Activated CD8-positive, alpha-beta memory T cell treated with anti-CD3 and anti-CD28 coated beads, Interleukin-2, amount 50 U/mL, for 48 hours (primary cell): ENCODE measurements at places on chromosomes 16 and 17.

GRCh38 chr16:64013856-64014255, 1108.0 kb downstream of the CDH11 start:
- no peak for DNase-seq

GRCh38 chr17:38428643-38429371, 543 bp downstream of the ARHGAP23 start:
- DNase-seq = no peak

DNA sequence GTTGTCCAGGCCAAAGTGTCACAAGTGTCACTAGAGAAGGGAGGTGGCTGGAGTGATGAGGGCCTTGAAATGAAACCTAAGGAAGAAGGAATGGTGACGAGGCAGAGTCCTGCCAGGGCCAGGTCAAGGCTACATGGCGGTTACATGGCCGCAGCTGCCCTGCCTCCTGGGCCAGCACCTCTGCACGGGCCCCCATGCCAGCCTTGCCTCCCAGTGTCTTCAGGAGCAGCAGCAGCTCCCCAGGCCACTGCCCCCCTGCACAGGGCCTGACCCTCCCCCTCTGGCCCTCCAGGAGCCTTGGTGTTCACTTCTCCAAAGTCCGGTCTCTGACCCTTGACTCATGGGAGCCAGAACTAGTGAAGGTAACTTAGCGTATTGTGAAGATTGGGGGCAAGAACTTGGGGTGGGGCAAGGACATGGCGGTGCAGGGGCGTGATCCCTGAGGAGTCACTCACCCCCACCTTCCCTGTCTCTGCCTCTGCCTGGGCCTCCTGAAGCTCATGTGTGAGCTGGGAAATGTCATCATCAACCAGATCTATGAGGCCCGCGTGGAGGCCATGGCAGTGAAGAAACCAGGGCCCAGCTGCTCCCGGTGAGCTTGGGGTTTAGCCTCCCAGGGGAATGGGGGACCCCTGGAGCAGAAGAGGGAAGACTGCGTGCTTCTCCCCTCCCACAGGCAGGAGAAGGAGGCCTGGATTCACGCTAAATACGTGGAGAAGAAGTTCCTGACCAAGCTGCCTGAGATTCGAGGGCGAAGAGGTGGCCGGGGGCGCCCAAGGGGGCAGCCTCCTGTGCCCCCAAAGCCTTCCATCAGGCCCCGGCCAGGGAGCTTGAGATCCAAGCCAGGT, 4.1 kb upstream of the KCTD11 start:
- no peak for DNase-seq

DNA sequence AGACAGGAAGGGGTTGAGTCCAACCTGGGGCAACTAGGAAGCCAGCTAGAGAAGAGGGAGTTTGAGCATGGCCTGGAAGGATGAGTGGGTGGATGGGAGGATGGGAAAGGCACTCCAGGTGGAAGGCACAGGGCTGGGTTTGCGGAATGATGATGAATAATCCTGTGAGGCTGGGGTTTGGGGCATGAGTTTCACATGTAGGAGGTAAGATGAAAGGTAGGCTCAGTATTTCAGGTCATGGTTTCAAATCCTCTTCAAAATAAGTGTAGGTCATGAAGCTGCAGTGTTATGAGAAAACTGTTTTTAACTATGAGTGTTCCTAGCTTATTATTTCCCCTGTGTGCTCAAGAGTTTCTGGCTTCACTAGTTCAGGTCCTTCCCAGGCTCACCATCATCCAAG, 130.3 kb downstream of the SKAP1 start:
- no peak for DNase-seq

GRCh38 chr17:44398692-44399691, 9.5 kb upstream of the ITGA2B start:
- no peak for DNase-seq

DNA sequence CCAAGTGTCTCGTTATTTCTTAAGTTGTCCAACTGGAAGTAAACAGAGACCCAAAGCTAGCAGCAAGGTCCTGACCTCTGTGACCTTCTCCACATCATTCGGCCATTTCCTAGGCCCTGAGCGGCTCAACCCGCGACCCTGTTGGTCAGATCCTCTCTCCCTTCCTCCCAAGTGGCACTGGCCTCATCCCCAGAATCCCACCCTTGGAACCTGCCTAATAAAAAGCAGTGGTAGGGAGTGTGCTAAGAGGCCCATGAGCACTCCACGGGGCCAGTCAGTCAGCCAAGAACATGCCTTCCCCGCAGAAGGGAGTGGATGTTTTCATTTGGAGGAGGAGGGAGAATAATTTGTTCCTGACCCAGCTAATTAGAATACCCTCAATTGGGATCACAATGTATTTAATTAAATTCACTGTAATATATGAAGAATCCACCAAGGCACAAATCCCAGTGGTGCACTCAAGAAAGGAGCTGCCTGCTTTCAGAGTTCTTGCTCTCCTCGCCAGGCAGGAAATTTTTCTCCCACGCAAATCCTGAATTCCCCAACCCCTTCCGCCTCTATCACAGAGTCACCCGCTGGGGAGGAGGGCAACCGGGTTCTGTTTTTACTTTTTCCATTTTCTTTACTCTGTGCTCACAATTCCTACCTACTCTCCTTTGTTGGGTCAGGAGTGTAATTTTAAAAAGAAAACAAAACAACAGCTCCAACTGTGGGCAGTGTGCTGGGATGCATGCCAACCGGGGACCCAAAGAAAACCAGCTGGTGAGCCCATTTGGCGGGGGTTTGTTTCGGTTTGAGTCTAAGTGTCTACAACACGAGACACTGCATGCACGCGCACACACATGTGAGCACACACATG, 153.4 kb downstream of the ZFHX3 start:
- DNase-seq = no peak

- no peak for DNase-seq
Measured at GRCh38 chr16:70470141-70470926, 15.9 kb downstream of the FCSK start.

GRCh38 chr17:40354221-40355122, 10.1 kb downstream of the GJD3 start:
- no peak for DNase-seq

GRCh38 chr17:58303971-58304749, 23.4 kb upstream of the MPO start:
- peak; percentile 82 for DNase-seq

- no peak for DNase-seq
Measured at GRCh38 chr16:11201498-11202259, 54.3 kb downstream of the SOCS1 start.

DNA sequence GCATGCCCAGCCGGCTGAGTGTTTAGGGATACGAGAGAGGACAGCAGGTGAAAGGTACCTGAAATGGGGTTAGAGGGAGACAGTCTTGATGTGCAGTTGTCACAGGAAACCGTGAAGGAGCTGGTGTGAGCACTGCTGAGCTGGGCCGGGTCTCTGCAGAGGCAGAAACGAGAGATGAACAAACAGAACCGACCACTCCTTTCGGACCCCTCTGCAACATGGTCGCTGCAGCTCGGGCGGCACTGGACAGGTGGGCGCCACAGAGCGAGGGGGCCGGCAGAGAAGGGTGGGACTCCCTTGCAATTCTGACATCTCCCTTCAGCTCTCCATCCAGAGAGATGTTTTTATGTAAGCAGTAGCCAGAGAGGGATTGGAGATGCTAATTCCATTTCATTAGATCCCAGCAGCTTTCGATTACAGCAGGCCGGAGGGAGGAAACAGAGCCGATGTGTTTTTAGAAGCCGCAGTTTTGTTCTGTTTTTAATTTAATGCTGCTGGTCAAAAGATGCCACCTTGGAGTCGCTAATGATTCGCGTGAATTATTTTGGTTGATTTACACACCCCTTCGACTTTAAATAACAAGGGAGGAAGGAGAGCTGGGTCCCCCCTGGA, 86.3 kb upstream of the RPL38 start:
- DNase-seq = no peak

GRCh38 chr16:71845639-71846430, at the start of gene ATXN1L:
Gene ATXN1L (plus strand): TSS chr16:71845976. CDS start chr16:71849741, 3,765 bp downstream.
- DNase-seq = peak; percentile 99

DNA sequence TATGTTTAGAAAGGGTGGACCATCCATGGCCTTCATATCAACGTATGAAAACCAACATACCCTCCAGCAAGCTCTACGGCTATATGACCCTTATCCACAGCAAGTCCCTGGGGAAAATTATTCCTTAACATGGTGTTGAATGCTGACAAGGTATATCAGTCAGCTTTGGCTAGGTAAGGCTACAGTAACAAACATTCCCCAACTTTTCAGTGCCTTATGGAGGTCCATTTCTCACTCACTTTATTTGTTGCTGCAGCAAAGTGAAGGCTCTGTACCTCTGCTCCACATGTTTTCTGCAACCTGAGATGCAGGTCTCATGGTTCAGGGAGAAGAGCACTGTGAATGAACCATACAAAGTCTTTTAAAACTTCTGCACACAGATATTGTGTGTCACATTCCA, 83.8 kb upstream of the TOX3 start:
- no peak for DNase-seq

DNA sequence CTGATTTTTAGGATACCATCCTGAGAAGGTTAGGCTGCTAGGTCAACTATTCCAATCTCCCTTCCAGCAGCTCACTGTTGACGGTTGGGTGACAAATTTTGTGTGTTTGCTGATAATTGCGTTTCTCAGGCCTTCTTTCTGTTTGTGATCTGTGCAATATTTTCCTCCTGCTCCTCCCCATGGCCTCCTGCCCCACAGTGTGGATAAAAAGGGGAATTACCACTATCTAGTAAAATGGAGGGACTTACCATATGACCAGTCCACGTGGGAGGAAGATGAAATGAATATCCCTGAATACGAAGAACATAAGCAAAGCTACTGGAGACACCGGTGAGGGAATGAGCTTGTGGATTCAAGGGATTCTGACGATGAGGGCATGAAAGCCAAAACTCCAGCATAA, 9.2 kb downstream of the CHD3 start:
- peak; percentile 38 for DNase-seq

- DNase-seq = peak; percentile 90
Measured at GRCh38 chr17:7136266-7136877, 21.8 kb upstream of the ASGR2 start.

GRCh38 chr16:11163761-11164261, 92.2 kb downstream of the SOCS1 start:
- DNase-seq = no peak

DNA sequence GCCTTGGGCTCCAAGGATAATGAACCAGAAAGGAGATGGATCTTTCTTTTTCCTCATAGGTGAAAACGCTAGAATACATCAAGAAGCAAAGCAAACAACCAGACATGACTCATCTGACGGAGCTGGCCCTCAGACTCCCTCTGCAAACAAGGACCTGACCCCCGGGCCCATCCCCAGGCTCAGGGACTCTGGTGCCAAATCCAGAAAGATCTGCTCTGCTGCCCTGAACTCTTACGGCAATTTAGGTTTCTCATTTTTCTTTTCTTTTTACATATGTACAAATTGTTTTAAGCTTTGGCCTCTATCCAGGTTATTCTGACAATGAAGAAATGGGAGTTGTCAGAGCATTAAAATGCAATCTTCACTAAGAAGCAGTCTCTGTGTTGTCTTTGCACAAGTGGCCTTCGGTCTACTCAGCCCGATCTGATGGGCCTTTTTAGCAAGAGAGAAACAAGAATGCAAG, 17.7 kb downstream of the KNOP1 start:
- DNase-seq = no peak

DNA sequence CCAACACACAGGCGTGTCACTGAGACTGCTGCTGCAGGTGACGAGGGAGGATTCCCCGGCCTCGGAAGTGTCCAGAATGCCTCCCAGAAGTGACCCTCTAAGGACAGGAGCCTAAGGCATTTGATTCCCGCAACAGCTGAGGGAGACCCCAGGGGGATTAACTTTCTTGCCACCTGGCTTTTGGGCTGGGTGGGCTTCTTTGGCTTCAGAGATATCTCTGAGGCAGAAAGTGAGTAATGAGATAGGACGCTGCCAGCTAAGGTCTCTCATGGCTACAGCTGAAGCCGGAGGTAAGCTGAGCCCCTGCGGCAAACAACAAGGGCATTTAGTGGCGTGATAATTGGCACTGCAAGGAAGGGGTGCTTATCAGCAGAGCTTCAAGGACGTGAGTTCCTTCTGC, 17.0 kb downstream of the DRC3 start:
- DNase-seq = no peak

DNA sequence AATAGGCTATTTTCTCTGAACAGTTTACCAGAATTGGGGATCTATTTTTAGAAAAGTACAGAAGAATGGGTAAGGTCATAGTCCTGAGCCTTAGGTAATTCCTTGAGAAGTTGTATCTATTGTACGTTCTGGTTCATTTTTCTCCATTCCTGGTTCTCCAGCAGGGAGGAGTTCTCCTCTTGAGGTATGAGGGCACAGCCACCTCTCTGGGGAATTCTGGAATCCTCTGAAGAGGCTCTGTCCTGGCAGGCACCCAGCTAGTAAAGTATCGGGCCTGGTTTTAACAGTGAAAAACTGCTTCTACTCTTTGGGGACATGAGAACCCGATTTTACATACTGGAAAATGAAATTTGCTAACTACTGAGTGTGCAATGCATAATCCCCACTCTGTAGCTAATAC, 19.6 kb upstream of the PMFBP1 start:
- no peak for DNase-seq

DNA sequence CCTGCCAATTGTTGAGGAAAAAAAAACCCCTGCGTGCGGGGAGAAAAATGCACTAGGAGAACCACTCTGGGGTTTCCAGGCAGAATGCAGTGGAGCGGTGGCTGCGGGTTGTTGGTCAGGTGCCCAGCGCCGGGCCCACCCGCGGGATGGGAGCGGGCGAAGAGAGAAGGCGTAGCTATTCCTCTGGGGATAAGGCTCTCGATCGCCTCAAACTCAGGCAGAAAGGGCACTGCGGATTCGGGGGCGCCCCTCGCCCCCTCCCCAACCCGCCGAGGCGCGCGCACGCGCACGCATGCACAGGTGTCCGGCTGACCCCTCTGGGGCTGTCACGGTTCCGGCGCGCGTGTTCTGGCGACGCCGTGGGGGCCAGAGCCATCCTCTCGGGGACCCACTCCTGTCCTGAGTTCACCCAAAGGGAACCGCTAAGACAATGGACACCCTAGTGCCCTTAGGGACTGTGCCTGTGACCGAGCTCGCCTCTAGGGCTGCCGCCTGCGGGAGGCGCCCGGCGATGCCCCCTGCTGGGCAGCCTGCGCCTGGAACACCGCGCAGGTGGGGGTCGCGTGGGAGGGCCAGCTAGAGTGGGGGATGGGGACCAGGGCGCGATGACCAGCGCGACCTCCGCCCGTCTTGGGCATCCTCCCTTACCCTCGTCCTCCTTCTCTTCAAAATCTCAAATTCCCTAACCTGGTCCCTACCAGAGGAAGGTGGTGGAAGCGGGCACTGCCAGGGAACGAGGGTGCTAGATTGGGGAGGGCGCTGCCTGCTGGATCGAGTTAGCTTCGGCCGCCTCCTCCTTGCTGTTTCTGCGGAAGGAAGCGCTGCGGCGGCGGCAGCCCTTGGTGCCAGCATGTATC, 14.4 kb upstream of the CBX8 start:
- DNase-seq = no peak

DNA sequence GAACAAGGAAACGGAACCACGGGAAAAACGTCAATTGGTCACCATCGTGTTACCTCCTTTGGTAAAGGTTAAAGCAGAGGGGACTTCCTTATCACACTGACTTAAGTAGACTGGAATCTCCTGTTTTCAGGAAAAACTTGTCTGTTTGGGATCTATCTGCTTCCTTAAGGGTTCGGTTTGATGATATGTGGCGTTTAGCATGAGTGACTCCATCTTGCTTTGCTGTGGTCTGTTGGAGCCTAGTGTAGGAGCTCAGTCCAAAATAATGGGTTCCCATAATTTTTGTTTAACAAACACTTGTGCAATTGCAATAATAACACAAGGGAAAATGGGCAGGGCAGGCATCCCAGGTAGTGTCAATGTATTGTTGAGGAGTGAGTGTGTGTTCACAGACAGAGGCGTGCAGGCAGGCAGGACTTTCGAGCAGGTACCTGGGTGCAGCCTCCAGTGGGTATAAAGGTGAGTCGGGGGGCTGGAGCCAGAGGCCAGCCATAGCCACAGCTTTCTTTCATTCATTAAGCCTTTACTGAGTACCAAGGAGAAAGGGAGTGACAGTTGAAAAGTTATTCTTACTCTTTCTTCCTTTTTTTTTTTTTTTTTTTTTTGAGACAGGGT, 4.3 kb upstream of the ENGASE start:
- no peak for DNase-seq
